CD14-positive monocyte (primary cell): ENCODE measurements at places on chromosomes 11 and 22.

DNA sequence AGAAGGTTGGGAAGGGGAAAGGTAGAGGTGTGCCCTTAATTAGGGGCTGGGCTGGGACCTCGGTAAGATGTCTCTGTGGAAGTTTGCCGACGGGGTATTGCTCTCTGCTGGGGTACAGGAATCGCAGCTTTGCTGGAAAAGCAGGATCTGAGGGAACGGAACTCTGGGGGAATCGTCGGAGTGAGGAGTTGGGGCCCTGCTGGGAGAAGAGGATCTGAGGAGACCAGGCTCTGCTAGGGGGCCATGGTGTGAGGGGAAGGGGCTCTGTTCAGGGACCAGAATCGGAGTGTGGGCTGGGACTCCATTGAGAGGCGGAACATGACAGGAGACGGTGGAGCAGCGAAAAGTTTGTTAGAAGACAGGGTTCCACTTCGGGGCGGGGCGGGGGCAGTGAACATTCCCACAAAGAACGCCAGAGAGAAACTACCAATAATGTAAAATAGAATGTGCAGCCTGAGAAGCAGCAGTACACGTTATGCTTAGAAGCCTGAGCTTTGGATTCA, 456 bp downstream of the AAMDC start:
- DNase-seq, result peak; percentile 2

DNA sequence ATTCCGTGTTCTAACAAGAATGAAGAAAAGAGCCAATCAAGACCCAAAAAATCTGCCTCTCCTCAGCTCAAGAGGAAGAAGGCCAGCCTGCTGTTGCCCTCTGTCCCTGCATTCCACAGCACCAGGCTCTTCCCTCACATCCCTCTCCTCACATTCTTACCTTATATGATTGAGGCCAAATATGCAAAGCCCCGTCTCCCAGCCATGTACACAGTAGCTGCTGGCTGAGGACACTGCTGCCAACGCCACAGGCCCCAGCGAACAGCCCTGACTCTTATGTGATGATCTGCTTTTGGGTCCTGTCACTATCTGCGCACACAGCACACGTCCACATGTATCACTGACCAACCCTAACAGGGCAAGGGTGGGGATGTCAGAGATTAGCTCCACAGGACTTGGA, 60.2 kb downstream of the MICAL3 start:
- DNase-seq, result no peak

GRCh38 chr22:32617271-32617670, 142.7 kb downstream of the FBXO7 start:
- DNase-seq, result no peak

DNA sequence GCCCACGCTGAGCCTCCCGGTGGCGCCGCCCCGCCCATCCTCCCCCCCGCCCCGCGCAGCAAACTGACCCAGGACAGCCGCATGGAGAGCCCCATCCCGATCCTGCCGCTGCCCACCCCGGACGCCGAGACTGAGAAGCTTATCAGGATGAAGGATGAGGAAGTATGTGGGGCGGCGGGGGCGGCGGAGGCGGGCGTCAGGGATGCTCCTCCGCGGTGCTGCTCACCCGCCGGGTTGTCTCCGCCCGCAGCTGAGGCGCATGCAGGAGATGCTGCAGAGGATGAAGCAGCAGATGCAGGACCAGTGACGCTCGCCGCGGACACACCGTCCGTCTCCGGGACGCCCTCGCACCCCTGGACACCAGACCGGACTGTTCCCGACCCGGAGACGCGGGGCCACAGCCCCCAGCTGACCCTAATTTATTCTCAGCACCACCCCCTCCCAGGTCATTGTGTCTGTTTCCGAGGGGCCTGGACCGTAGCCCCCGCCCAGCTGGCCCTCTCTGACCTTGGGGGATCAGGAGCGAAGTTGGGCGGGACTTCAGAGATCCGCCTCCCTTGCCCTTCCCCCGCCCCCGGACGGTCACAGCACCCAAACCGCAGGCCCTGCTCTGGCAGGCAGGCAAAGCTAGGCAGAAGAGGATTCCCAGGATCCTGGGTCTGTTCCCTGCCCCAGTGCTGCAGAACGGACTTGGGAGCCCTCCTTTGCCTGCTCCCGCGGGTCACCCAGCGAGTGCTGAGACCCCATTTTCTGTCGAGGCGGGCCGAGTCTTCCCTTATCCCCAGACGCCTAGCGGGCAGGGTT, 959 bp upstream of the GP1BB start:
- DNase-seq, result no peak

GRCh38 chr11:133206313-133207005, 325.8 kb downstream of the OPCML start:
- no peak for DNase-seq

DNA sequence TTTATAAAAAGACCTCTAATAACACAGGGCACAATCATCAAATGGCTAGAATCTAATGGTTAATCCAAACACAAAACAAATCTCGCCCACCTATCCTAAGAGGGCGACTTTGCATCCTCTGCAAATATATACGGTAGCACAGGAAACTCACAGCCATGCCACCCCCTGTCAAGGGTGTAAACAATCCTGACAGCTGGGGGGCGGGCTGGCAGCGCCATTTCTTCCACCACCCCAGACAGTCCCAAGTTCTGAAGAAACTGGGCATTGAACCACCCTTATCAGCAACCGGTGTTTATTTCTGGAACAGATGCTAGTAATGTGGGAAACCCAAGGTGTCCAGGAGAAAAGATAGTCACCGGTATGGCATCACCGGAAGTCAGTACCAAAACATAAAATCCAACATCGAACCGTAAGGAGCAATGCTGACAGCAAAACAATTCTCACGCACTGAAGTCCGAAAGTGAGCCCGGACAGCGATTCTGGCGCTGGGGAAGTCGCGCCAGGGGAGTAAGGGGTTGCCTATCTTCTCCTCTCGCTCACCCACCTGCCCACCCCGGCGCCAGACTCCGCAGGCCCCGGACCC, 825 bp downstream of the FBXO3 start:
- DNase-seq, result no peak

DNA sequence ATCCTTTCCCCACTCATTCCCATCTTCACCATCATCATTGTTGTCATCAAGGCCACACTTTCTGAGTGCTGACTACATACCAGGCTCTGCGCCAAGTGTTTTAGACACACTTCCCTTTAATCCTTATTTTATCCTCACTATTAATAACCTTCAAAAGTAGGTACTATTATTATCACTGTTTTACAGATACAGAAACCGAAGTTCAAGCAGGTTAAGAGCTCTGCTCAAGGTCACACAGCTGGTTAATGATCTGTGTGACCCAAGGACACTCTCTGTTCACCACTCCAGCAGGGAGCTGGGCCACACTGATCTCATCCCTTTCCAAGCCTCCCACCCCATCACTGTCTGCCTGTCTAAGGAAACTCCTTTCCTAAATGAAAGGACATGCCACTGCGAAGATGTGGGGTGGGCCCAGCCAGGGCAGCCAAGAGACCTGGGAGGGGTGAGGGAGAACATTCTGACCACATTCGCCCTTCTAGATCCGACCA, 17.2 kb upstream of the TSKU start:
- DNase-seq, result no peak

DNA sequence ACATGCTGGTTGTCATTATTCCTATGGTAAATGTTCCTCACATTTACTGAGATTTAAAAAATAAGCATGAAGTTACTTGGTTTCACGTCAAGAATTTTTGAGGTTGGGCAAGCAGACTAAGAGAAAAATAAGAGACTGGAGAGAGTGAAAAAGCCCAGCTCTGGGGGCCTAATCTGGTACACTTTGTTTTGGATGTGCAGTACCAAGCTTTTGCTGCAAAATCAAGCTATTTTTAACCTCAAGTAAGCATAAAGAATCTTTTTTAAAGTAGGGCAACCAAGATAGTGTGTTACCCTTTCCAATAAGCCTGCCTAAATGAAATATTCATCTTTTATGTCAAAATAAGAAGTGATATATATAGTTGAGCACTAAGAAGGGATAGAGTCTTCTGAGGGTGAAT, 79.4 kb upstream of the ARHGAP20 start:
- no peak for DNase-seq

GRCh38 chr22:17047656-17048055, 37.1 kb upstream of the IL17RA start:
- peak; percentile 37 for DNase-seq

GRCh38 chr11:46049325-46049897, 71.8 kb downstream of the PHF21A start:
- DNase-seq, result no peak

GRCh38 chr11:69007975-69008381, 5.1 kb downstream of the MRGPRF start:
- no peak for DNase-seq

DNA sequence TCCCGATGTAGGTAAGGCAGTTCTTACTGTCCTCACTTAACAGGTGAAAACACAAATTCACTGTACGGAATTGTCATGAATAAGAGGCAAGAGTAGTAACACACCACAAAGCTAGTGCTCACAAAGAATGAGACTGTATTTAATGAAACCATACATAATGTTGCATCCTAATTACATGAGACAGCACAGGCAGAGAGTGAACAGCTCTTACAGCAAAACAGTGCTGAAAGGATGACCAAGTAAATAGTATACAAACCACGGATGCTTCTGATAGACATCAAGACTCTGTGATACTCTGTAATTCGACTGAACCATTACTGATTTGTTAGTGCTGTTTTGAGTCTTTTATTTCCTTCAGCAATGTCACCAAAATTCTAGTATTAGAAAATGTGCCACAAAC, 282.3 kb downstream of the TTC28 start:
- DNase-seq, result no peak

GRCh38 chr11:18145837-18146236, 13.5 kb downstream of the MRGPRX3 start:
- DNase-seq, result no peak

- no peak for DNase-seq
Measured at GRCh38 chr11:3191586-3192324, 26.6 kb upstream of the OSBPL5 start.
